ENCODE measurements at places on chromosomes 2 and 18.

- no peak for DNase-seq
Measured at GRCh38 chr18:54950221-54950620, 9.0 kb downstream of the CCDC68 start.

DNA sequence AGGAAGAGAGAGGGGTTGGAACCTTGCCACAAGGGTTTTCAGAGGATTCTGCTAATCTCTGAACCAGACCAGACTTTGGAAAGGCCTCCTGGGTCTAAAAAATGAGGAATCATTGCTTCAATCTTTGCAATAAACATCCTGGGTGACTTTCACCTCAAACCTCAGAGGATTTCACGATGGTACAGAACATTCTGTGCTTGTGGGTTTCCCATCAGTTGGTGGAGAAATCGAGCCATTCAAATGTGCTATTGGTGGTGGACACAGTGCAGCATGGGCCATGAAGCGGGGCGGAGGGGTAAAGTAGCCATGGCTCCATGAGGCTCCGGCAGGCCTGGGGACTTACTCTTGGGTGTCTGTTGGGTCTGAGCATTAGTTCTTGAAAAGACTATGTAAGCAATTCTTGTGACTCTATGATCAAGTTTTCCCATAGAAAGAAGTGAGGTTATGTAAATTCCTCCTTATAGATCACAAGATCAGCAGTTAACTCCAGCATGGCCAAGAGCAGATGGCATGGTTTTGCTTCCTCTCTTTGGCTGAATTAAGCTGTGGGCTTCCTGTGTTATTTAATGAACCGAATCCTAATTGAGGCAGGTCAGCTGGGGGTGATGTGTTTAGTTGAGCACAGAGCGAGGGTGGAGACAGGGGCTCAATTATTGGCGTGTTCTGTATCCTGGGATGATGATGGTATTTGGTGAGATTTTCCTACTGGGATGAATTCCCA lies 1.9 kb upstream of the IL1R2 start:
- DNase-seq: no peak

DNA sequence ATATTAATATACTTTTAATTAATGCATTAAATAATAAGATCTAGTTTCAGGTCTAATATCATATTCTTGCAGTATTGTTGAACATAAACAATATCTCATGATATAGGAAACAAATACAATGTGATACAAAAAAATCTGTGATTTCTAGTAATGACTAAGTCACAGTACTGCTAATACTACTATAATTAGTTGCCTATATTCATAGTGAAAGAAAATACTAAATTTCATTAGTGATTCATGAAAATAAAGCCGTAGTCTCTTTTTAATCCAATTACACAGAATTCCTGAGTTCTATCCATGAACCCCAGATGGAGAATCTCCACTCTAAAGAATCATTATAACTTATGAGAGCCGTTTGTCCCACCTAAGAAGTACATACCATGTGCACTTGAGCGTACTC lies 266.3 kb upstream of the ACVR2A start:
- DNase-seq: no peak

GRCh38 chr18:11283479-11284161 lies 134.3 kb upstream of the PIEZO2 start:
- no peak for DNase-seq

GRCh38 chr2:15704086-15704787 lies 112.6 kb downstream of the DDX1 start:
- no peak for DNase-seq

DNA sequence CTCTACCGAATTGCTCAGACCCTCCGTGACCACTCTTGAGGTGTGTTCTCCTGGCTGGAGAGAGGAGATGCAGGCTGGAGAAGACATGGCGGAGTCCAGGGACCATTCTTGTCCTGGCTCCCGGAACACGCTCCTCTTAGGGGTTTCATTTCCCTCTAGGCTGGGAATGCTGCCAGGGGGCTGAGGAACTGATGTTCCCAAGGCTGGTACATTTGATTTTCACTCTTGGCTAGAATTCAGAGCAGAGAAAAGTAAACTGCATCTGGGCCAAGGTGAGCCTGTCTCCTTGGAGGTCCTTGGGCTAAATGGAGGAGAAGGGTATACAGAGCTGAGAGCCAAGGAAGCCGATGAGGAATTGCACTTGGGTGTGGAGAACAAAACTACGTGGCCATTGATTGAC lies 28.2 kb upstream of the LBH start:
- DNase-seq: no peak

Measured in SK-N-MC (cell line).